NCI-H774 (cell line): ENCODE measurements at places on chromosomes 2 and 18.

DNA sequence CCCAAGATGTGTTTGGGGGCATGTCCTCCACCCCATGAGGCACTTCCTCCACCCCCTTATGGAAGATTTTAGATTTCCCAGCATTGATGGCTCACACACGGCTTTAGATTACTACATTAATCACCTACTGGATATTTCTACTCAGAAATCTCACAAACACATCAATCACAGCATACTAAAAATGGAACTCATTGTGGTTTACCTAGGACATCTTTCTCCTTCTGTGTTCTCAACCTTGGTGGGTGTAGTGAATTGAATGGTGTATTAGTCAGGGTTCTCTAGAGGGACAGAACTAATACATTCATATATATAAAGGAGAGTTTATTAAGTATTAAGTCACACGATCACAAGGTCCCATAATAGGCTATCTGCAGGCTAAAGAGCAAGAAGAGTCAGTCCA, 82.1 kb upstream of the CYRIA start:
- no peak for DNase-seq

GRCh38 chr2:144822966-144823365, 303.0 kb upstream of the ZEB2 start:
- DNase-seq, result no peak

DNA sequence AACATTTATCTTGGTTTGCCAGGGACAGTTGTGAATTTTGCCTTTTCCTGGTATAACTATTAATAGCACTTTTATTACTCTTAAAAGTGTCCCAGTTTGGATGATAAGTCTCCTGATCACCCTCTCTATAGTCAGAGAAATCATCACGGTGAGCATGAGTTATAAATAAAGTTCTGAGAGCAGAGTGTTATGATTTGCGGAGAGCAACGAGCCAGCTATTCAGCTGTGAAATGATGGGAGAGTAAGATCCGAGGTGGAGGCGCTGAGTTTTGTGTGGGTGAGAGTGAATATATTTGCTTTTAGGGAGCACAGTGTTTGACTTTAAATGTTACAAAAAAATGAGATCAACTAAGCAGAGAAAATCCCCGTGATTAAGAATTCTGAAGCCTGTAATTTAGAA, 179.6 kb downstream of the DSC3 start:
- DNase-seq, result no peak

GRCh38 chr2:85536479-85536878, 2.5 kb upstream of the MAT2A start:
- no peak for DNase-seq

DNA sequence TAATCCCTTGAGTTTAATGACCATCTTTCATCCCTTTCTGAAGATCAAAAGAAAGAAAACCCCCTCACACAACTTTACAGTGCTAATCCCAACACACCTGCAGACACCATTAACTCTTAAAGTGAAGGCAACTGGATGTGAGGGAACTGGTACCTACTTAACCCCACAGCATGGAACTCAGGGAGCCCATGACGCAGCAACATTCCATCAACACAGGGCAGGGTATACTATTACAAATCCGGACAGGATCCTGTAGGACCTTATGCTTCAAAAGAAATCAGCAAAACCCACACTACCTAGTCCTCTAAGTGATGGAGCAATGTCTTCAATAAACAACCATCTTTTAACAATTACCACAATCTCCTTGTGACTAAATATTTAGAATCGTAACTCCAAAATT, 78.6 kb downstream of the FARSB start:
- DNase-seq, result no peak

DNA sequence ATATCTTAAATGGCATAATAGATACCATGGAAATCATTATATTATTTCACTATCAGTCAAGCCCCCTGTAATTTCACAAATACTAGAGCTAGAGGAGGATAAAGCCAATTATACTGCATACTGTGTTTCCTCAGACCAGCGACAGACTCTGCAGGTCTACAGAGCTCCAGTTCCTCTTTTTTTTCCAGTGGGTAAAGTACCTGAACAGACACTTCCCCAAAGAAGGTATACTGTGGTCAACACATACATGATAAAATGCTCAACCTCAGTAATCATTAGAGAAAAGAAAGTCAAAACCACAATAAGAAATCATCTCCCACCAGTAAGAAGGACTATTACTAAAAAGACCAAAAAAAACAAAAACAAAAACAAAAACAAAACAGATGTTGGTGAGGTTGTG, 44.6 kb downstream of the SCN7A start:
- DNase-seq, result no peak

DNA sequence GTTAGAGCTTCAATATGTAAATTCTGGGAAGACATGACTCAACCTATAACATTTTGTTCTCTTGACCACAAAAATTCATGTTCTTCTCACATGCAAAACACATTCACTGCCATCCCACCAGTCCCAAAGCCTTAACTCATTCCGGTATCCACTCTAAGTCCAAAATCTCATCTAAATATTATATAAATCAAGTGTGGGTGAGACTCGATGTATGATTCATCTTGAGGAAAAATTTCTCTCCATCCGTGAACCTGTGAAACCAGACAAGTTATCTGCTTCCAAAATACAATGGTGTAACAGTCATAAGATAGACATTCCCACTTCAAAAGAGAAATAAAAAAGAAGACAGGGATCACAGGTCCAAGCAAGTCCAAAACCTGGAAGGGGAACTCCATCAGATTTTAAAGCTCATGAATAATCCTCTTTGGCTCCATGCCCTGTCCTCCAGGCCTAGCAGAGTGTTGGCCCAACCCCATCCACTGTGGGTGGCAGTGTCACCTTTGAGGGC, 101.3 kb downstream of the RAD51AP2 start:
- DNase-seq, result no peak

- no peak for DNase-seq
These were observed 60.6 kb upstream of the ATP8B1 start for GRCh38 chr18:57863706-57864105.

GRCh38 chr2:38485734-38486133, 108.7 kb upstream of the ATL2 start:
- no peak for DNase-seq

DNA sequence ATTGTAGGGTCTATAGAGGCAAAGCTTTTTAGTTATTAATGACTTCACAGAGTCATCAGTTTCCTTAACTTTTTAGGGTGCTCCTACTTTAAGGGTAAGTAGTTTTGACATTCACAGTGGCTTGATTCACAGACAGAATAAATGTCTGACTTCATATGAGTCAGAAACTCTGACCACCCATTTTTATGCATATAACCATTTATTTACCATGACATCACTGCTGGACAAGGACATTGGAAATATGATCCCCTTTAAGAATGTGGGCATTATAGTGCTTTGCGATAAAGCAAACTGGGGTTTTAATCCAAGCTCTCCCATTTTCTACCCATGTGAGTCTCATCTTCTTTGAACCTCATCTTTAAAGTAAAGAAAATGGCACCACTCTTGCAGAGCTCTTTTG, 162.0 kb upstream of the MC4R start:
- DNase-seq, result no peak

- DNase-seq, result no peak
These were observed 29.5 kb upstream of the MYO1B start for GRCh38 chr2:191215666-191216065.

GRCh38 chr2:38603402-38604290, 918 bp upstream of the HNRNPLL start:
- DNase-seq, result peak; percentile 67

DNA sequence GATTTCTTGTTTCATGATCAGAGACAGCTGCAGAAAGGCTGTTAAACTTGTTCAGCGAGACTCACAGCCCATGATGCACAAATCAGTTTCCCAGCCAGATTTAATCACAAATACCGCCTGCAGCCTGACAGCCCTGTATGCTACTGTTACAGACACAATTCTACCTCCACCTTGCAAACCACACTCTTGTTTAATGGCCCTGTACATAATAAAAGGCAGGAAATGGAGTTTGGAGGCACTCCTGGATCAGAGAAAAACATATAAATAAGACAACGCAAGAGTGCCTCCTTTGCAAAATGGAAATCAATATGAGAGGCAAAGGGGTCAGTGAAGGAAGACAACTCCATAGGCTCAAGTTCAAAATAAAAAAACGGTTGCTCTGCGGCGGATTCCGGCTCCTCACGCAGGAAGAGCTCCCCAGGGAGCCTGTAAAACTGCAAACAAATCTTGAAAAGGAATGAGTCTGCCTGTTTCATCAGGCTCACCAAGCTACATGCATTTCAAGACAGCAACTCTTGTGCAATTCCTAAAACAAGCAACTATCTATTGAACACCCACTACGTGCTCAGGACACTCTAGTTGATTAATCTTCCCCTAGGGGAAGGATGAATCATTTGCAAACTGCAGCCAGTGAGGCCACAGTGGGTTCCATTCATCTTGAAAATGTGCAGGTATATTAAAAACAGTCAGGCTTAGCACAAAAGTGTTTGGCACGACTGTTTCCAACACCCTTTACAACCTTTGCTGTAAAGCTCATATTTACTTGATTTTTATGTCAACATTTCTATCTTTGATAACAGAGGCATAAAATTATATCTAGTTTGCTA, 37.5 kb downstream of the TBC1D8 start:
- DNase-seq, result peak; percentile 55

GRCh38 chr2:27231921-27232320, 14.8 kb downstream of the CAD start:
- no peak for DNase-seq

- DNase-seq, result no peak
These were observed 12.8 kb upstream of the GCG start for GRCh38 chr2:162164802-162165201.

DNA sequence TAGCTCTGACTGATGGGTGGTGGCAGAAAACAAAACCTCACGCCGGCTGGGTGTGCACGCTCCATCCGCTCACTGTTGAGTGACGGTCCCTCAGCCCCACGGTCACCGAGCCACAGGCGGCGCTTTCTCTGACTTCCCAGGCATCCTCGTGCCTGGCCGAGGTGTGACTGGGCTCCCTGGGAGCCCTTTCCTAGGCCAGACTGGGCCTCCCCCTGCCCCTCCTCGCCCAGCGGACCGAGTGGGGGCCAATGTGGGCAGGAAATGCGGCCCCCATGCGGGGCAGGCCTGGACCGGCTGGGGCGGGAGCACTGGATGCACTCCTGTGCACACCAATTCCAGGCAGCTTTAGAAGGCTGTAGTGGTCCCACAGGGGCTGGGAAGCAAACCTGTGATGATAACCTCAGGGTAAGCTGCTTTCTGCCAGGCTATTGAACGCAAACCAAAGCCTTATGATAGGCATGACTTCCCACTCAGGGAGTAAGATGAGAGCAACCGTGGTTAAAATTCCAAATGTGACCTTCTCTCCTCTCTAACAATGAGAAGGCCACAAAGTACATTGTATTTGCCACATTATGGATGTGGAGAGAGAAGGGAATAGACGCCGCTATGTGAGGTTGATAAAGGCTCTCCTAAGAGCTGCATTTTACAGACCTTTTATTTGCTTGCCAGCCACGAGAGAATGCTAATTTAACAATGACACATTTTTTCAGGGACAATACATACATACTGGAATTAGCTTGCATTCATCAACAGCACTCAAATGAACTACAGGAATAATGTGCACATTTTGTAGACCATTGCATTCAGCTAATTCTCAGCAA, 83.9 kb upstream of the PGAP1 start:
- no peak for DNase-seq

GRCh38 chr2:101199251-101199791, 48.1 kb upstream of the TBC1D8 start:
- DNase-seq, result no peak

DNA sequence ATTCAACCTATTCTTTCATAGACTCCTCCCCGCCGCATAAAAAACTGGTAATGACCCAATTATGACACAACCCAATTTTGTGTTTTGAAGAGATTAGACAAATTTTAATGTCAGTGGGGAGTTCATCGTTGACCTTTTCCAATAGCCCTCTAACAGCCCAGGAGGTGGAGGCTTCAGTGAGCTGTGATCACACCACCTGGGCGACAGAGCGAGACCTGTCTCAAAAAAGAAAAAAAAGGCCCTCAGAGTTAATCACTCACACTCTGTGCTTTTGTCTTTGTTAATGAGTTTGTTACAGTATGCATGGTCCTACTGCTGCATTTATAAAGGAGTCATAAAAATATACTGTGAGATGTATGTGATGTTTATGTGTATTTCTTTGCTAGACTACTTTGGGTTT, 510.6 kb downstream of the CPS1 start:
- DNase-seq, result no peak

GRCh38 chr2:225270861-225271260, 128.6 kb upstream of the NYAP2 start:
- peak; percentile 5 for DNase-seq

GRCh38 chr2:97819754-97820153, 106.4 kb downstream of the ZAP70 start:
- no peak for DNase-seq

DNA sequence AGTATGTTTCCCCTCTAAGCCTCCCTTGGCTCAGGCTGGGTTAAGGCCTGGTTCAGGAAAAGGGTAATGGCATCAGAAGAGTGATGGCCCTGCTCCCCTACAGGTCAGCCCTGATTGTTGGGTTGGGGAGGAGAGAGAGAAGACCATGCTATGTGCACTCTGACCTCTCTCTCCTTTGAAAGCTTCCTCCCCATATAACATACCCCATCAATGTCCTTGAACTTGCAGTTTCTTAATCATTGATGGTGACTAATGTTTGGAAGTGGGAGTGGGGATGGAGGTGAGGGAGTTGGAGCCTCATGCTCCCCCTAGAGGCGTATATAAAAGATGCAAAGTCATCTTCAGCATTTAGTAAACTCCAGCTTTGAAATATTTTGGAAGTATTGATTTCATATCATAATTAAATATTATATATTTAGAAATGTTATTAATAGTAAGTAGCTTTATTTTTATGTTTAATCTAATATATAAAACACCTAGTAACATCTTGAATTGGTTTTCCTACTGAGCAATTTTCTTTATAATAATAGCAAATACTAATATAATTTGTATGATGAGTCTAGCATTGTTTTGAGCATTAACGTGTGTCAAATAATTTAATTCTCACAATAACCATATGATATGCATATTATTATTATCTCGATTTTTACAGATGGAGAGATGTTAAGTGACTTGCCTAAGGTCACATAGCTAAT, 8.8 kb downstream of the PLCL1 start:
- DNase-seq, result no peak

DNA sequence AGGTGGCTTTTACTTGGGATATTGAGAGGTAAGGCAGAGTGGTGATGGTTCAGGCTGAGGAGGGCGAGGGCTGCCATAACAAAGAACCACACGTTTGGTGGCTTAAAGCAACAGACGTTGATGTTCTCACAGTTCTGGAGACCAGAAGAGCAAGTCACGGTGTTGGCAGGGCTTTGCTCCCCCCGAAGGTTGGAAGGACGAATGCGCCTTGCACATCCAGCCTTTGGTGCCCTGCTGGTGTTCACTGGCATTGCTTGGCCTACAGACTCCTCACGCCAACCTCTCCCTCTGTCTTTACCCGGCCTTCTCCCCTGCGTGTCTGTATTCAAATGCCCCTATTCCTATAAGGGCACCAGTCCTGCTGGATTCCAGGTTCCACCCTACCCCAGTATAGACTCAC, 125.4 kb downstream of the TPO start:
- no peak for DNase-seq

DNA sequence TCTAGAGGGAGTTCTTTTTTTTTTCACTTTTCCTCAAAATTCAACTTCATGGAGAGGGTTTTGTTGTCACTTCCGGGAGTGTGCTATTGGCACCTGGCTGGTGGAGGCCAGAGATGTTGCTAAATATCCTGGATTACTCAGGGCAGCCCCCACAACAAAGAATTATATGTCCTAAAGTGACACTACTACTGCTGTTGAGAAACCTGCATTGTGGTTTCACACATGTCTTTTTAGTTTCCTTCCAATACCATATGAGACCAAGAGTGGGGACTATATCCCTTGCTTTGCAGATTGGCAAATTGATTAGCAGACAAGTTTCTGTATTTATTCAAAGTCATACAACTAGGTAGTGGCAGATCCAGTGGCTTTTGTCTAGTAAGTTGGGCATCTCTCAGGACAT, 826.8 kb downstream of the TRIB2 start:
- DNase-seq, result no peak
